ENCODE measurements at places on chromosomes 7 and 10.

- no peak for DNase-seq
These were observed 78.6 kb upstream of the ADRB1 start for GRCh38 chr10:113965077-113965476.

DNA sequence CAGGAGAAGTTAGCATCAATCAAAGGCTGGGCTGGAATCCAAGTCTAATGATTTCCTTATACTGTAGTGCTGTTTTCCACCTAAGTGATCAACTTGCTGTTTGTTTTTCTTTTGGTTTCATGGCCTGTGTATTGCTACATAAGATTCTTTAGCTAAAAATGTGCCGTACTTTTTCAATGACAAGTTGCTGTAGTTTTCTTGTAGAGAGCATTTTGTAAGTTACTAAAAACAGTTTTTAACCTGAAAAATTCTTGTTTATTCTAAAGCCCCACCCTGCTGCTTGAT is 1.3 kb downstream of the HELLS start:
- DNase-seq: no peak

DNA sequence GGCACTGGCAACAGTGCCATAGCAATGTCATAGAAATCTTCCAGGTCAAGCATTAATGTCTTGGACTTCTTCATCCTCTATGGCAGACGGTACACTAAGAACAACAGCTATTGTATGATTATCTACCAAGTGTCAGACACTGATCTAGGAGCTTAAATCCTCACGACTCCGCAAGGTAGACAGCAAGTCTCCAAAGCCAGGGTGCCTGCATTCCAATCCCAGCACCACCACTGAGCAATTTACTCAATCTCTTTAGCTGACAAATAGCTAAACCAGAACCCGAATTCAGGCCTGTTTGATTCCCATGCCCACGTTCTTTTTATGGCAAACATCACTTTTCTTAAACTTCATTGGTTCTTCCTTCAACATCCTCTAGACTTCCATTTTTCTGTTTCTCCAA is 31.8 kb downstream of the DNMBP start:
- no peak for DNase-seq

- no peak for DNase-seq
These were observed 92.9 kb downstream of the ZNF467 start for GRCh38 chr7:149680331-149681025.

DNA sequence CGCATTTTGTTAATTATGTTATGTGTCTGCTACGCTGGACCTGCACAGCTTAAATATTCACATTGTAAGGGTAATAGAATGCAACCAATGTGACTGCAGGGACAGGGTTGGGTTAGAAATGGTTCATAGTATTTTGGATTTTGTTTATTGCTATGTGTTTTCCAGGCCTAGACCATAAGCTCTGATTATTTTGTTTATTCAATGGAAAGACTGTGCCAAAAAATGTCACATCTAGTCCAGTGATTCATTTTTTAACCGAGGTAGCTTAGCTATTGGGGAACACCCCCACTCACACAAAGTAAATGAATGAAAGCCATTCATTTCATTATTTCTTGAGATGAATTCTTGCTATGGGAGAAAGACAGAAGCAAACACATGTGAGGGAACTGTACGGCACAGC is 516.5 kb upstream of the ANKRD30A start:
- no peak for DNase-seq

DNA sequence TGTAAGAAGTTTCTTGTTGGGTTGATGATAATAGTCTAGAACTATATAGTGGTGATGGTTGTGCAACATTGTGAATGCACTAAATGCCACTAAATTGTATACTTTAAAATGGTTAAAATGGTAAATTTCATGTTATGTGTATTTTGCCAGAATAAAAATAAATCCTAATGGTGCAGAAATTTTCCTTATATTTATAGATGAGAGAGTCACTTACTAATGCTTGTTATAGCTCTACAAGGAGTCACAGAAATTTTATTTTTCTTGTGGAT is 21.1 kb downstream of the SPAG6 start:
- no peak for DNase-seq

DNA sequence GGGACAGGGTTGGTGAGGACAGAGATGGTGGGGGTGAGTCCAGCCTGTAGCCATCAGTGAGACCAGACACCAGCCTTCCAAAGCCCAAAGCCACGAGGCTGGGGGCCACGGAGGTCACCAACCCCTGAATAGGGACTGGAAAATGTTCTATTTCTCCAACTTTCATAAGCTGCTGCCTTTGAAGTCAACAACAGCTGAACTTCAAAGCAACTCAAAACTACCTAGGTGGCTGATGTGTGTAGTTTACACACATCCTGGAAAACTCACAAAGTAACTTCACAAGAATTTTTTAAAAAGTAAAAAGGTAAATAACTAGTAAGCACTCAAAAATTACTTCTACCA is 88.8 kb downstream of the CHST15 start:
- DNase-seq: no peak

DNA sequence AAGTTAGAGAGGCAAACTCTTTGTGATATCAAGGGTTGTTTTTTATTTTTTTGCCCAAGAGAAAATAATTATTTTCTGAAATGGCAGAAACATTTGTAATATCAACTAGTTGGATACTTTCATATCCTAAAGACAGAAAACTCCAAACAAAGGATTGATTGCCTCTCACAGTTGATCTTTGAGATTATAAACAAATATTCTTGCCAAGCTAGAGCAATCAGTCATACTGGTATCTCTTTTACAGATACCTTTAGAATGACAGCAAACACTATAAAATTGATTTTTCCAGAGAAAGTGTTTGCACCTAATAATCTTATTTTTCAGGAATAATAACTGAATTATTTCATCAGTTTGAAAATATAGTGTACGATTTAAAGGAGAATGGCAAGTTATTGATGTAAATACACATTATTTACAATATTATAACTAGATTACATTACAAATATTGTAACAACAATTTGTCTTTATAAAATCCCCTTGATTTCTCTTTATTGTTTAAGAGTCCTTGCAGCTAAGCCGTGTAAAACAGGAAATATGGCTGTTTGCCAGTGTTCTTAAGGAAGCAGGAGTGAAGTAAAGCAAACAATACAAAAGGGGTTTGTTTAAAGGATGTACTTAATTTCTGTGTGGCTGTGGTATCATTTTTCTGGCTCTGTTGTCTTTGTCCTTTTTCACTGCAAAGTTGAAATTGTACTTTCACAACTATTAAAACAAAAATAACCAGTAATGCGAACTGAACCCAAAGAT is 58.4 kb downstream of the MAPK8 start:
- DNase-seq: peak; percentile 14

DNA sequence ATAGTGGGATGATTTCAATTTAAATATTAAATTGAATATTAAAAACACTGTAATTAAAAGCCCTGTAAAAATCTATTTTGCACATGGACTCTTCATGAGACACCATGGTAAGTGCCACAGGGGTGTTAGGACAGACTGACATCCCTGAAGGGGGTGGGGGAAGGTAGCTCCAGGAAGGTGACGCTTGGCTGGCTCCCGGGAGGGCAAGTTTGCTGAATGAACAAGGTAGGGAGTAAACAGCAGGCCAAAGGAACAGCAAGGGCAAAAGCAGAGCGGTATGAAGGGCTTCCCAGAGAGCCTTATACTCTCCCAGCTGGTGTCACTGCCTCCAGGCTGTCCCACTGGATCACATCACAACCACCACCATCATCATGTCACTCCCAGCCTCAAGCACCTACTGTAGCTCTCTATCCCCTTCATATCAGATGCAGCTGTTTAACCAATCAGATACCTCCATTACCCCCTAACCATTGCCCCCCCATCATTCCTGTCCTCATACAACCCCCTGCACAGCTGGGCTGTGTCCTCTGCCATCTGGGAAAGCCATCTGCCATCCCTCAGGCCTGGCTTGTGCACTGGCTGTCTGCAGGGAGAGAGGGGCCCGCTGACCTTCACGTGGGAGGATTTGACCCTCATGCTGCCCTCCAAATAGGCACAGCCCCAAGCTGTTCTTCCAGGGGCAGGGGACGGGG is 19.5 kb downstream of the HSPA12A start:
- DNase-seq: no peak

GRCh38 chr10:86945361-86946212 is 11.8 kb downstream of the MMRN2 start:
- no peak for DNase-seq

- DNase-seq: no peak
These were observed 118.8 kb downstream of the IQUB start for GRCh38 chr7:123415625-123416024.

- DNase-seq: no peak
These were observed 821.6 kb downstream of the ANKRD7 start for GRCh38 chr7:119046068-119046467.

DNA sequence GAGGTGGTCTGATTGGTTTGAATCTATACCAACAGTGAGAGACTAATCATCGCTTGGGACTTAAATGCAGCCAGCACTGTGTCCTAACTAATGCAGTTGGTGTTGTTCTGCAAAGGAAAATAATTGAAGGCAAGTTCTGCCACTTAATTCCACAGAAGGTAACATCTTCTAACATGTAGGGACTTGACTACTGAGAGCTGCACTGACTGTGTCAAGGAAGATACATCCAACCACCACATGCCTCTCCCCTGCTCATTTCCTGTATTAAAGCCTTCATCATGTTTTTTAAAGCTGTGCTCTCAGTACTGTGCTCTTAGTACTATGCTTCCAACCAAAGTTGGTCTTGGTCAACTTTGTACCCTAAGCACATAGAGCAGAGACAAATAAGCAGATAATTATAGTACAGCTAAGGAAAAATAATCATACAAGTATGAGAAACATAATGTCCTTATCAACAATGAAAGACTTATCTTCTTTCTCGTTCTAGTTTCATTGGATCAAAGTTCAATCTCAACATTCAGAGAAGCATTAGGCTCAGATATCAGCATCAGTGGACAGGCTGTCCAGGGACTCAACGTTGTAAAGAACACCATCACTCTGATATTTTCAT is 2.8 kb upstream of the CYP3A4 start:
- no peak for DNase-seq

DNA sequence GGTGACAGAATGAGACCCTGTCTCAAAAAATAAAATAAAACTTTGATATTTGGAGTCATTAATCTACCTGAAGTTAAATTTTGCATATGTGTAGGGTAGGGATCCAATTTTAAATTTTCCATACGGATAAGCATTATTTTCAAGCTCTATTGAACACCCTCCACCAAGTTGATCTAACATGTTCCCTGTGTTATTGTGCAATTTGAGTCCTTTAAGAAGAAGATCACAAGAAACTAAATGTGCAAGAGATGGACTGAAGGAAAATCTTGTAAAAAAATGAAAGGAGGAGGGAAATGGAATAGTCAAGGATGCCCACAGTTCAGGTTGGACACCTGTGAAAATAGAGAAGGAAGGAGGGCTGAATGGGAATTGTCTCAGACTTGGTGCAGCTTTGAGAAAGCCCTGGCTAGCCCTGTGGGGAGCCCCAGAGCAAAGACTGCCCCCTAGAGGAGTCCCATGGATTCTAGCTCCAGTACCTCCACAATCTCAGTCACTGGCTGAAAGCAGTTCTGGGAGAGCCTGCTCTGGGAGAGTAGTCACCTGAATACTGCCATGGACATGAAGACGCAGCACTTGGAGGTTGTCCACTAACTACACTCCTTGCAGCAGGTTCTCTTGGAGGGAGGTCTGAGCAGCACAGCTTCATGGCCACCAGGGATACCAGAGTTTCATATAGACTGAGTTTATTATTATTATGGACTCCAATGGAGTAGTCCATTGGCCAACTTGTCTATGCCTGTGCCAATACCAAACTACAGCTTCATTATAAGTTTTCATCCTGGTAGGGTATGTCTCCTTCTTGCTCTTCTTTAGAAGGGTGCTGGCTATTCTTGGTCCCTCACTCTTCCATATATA is 5.7 kb upstream of the TIAL1 start:
- DNase-seq: no peak
